HFFc6 (cell line): ENCODE measurements at places on chromosomes 1 and 21.

DNA sequence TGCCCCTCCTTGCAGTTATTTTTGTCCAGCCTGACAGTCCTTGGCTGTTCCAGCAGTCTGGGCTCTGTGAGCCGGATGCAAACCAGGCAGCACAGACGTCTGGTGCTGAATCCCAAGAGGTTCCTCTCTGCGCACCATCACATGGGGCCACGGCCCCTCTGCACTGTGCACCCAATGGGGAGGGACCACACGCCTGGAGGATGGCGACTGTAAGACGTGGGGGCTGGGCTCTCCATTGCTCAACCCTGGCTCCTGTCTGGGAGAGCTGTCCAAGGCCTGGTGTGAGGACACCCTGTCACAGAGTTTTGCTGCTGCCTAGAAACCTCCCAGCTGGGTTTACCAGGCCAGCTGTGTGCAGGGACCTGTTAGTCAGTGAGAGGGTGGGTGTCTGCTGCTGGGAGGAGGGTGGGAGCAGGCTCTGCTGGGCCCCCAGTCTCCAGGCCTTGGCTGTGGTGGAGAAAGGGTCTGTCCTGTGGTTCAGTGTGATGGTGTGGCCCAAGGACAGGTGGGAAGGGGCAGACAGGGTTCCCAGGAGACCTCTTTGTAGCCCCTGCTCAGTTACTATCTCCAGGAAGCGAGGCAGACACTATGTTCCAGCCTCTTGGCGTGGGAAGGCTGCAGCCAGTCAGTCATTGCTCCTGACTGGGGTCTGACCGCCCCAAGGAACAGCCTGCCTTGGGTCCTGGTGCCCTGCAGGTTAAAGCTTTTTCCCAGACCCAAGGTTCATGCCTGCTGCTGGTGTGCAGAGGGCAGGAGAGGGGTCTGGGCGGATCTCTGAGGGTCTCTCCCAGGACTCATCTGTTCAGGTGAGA lies 13.8 kb downstream of the HEYL start:
- peak; percentile 18 for DNase-seq

GRCh38 chr1:234944439-234945344 lies 183.9 kb downstream of the TOMM20 start:
- DNase-seq, result no peak

DNA sequence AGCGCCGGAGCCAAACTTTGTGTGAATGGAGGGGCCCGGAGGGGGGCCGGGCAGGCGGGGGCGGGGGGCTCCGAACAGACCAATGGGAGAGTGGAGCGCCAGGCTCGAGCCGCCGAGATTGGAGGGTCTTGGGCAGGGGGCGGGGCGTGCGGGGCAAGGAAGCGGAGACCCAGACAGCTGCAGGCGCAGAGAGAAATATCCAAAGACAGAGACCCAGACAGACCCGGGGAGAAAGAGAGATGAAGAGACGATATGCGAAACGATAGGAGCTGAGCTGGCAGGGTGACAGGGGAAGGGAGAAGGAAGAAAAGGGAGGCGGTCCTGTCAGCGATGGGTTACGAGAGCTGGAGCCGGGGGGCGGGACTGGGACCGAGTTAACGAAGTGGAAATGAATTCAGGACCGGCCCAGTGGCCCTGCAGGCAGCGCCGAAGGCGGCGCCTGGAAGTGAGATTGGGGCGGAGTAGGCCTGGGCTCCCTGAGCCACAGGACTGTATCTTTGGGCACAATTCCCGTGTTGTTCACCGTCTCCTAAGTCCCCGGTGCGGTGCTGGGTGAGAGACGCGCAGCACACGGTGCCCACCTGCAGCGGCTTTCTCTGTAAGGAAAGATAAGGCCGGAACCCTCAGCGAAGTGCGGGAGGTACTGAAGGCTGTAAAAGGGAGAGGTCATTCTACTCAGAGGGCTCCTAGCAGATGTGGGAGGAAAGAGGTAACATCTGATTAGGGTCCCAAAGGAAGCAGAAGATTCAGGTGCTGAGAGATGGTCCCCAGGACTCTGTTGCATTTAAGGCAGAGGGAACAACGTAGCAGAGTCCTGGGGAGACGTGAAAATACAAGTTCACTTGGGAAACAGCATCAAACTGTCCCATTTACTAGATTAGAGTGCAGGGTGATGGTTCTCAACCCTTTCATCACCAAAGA lies 543 bp upstream of the KCNJ10 start:
- peak; percentile 19 for DNase-seq

GRCh38 chr1:51877434-51878307 lies 856 bp downstream of the NRDC start:
- peak; percentile 18 for DNase-seq

DNA sequence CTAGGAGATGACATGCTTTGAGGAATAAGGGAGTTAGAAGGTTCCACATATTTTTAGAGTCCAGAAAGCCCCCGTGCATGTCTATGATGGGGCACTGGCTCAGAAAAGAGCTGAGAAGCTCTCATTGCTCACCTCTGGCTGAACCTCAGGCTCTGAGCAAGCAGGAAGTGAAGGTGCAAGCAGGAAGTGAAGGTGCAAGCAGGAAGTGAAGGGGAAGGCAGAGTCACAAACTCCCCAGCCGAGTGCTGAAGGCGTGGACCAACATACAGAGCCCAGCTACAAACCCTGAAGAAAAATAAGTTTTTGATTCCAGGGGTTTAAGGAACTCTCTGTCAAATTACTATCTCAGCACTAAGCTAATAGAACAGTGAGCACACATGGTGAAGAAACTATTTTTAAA lies 7.0 kb downstream of the KRTAP10-8 start:
- DNase-seq, result no peak

DNA sequence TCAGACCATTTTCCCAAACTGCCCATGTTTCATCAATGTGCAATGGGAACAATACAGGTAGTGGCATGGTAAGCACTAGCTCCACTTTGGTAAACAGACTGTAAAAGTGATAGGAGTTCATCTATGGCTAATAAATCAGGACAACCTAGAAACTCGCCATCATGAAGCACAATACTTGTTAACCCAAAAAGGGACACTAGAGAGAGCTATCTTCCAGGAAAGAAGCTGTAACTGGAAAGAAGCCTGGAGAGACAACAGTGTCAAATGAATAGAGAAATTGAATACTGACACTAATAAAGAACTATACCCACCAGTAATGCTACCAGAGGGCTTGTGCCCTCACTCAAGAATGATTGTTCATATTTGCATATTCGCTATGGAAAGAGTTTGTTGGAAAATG lies 164.7 kb upstream of the RGS18 start:
- peak; percentile 33 for DNase-seq

DNA sequence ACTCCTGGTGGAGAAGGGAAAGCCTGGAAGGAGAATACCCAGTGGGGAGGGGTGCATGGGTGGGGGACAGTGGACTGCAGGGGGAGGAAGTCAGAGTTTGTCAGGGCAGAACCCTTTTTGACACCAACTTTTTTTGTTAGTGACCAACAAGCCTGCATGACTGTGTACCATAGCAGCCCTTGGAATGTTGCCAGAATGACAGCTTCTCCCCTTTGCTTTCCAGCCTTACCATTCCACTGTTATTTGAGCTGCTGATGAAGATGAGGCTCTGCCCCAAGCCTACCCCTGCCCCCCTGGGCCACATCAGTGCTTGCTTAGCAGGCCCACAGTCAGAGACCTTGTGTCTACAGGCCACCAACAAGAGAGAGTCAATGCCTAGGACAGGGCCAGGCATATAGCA lies 341.2 kb downstream of the HHAT start:
- DNase-seq, result no peak
